ENCODE measurements at places on chromosomes 16 and 17.

GRCh38 chr17:63423251-63423950 is 22.7 kb downstream of the CYB561 start:
- no peaks in the 10 kb centered on the region for H3K27me3 ChIP-seq
- no peak for DNase-seq
- H3K36me3 ChIP-seq = no peaks in the 10 kb centered on the region

DNA sequence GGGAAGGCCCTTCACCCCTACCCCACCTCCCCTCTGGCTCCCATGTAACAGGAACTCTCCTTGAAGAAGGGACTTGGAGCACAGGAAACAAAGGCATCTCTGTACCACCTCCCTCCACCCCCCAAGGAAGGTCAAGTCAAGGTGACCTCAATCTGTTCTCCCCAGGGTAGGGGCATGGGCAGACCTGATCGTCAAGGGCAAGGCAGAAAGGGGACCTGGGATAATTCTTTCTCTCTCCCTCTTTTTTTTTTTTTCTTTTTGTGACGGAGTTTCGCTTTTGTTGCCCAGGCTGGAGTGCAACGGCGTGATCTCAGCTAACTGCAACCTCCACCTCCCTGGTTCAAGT is 4.3 kb upstream of the STAT5A start:
- H3K36me3 ChIP-seq = no peaks in the 10 kb centered on the region
- no peak overlapping the region for H3K27ac ChIP-seq
- no peaks in the 10 kb centered on the region for H3K27me3 ChIP-seq
- peaks cover 12% of the 10 kb centered on the region for H3K4me1 ChIP-seq
- no peak overlapping the region for H3K4me3 ChIP-seq
- DNase-seq = no peak

DNA sequence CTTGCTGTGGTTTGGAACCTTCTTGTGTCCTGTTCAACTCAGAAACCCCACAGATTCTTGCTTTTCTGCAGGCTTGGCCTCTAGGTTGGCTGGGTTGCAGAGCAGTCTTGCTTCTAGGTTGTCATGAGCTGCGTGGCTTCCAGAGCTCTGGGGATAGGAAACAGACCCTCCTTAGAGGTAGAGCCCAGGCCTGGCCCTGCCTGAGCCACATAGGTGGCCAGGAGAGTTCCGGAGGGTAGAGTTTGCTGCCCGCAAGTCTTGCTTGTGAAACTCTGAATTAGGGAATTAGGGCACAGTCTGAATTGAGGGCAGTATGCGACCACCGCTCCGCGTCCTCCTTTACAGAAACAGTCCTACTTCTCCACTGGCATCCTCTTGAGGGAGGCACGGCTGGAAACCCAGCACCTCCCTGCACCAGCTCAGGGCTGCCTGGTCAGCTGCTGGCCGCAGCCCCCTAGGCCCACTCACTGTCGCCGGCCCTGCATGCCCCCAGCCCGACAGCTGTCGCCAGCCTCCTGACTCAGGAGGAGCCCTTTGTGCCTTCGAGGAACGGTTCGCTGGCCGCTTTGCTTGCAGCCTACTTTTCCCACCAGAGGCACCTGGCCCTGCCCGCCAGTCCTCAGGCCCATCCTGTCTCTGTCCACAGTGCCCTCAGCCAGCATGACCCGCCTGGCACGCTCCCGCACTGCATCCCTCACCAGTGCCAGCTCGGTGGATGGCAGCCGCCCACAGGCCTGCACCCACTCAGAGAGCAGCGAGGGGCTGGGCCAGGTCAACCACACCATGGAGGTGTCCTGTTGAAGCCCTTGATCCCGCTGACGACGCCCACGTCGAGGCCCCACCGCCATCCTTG is 4.3 kb upstream of the SETD6 start:
- no peaks in the 10 kb centered on the region for H3K36me3 ChIP-seq
- no peaks in the 10 kb centered on the region for H3K27me3 ChIP-seq
- peaks cover 5% of the 10 kb centered on the region for H3K4me1 ChIP-seq
- peak; percentile 38 for DNase-seq
- H3K27ac ChIP-seq = no peak overlapping the region

DNA sequence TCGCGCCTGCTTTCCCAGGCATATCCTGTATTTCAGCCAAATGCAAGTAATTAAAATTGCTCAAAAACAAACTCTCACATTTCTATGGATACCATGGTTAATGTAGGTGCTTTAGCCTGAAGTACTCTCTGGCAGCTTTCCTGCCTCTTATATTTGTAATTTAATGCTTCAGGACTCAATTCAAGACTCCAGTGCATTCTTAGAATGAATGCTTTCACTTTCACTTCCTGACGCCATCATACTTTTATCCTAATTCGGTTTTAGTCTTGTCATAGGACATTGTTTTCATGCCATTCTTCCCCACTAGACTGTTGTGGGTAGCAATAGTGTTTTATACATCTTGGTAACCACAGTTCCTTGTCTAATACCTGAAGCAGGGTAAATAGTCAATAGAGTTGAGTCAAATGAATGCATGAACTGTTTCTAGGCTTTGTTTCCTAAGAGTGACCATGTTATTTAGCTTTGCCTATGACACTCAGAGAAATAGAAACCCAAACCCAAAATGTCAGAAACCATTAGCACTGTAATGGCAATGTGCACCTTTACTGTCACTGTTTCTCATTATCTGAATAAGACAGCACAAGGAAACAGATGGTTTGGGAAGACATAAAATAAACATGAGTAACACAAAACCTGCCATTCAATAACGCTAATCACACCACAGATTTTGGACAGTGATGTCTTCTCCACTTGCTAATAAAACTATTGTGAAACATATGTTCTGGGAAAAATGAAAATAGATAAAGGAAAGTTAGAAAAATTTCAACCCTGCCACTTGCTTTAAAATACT is 705.5 kb downstream of the CDH11 start:
- no peak overlapping the region for H3K27ac ChIP-seq
- H3K36me3 ChIP-seq = no peaks in the 10 kb centered on the region
- no peaks in the 10 kb centered on the region for H3K4me1 ChIP-seq
- H3K27me3 ChIP-seq = no peaks in the 10 kb centered on the region

- no peaks in the 10 kb centered on the region for H3K27me3 ChIP-seq
- no peaks in the 10 kb centered on the region for H3K4me1 ChIP-seq
- no peak overlapping the region for H3K4me3 ChIP-seq
- peak; percentile 23 for DNase-seq
- no peak overlapping the region for H3K27ac ChIP-seq
- H3K36me3 ChIP-seq = no peaks in the 10 kb centered on the region
Observed at GRCh38 chr17:63066158-63066813, 100.3 kb downstream of the TANC2 start.

DNA sequence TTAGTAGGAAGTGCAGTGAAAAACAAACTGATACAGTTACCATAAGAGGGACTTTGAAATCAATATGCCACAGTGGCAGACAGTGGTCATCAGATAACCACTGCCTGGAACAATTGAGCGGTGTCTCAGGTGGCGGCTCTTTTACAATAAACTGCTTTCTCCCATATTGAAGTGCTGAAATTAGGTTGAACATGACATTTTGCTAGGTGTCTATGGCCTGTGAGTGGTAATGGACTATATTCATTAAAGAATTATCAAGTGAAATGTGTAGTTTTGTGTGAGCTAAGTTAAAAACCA is 214.7 kb downstream of the RPTOR start:
- H3K4me3 ChIP-seq = no peak overlapping the region
- no peaks in the 10 kb centered on the region for H3K4me1 ChIP-seq
- no peaks in the 10 kb centered on the region for H3K36me3 ChIP-seq
- H3K27me3 ChIP-seq = no peaks in the 10 kb centered on the region
- no peak overlapping the region for H3K27ac ChIP-seq

- H3K4me1 ChIP-seq = no peaks in the 10 kb centered on the region
- no peaks in the 10 kb centered on the region for H3K27me3 ChIP-seq
- no peak overlapping the region for H3K27ac ChIP-seq
Observed at GRCh38 chr17:66951605-66951953, 12.9 kb upstream of the CACNG4 start.
